ENCODE measurements at places on chromosomes 7 and 10.

DNA sequence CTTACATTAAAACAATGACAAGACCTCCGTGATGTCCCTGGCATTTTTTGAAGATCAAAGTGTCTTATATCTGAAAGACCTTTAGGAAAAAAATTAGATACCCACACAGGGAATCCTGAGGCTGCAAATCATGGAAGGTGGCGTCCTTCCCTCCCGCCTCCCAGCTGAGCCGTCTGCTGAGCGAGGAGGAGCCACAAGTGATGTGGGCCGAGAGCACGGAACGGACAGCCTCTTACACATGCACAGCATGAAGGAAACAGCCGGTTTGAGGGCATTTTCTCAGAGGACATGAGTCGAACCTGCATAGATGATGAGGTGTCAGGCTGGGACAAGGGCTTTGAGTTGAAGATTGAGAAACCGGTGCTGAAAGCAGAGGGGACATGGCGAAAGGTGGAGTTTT lies 163.3 kb downstream of the ADARB2 start:
- no peak for DNase-seq

GRCh38 chr10:63064706-63065105 lies 68.4 kb upstream of the NRBF2 start:
- DNase-seq = no peak

DNA sequence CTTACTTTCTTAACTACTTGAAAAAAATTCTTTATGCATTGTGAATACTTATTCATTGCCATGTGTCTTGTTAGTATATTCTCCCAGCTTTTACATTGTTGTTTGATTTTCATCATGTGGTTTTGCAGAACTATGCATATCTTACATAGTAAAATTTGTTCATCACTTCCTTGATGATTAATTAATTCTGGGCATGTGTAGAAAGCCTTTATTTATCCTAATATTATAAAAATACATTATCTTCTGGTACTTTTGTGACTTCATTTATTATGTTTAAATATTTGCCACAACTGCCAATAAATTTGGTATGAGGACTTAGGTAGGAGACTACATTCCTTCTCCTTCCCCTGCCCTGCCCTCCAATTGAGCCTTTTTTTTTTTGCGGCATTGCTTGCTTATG lies 166.0 kb upstream of the ZNF32 start:
- DNase-seq = no peak

GRCh38 chr10:26217396-26218086 lies 967 bp downstream of the GAD2 start:
- DNase-seq = no peak

DNA sequence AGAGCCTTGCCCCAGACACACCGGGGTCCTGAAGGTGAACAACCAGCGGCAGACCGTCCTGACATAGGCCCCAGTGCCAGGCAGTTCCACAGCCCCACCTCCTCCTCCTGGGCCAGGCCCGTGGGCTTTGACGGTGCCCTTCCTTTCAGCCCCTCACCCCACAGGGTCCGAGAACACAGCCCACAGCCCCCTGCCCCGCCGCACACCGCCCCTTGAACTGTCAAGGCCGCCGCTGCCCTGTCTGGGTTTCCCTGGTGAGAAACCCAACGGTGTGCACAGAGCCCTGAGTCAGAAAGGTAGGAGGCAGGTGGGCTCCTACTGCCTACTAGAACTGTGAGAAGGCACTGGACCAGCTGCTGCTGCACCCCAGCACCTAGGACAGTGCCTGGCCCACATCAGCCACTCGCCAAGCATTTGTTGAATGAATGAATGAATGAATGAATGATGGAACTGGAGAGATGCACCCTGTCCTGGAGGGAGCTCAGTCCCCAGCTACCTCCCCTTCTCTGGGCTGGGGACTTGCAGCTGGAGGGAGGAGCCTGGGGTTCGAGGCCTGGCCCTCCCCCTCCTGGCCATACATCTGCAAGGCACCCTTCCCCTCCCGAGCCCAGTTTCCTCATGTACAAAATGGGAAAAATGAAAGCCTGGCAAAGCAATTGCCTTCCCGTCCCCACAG lies 117.9 kb downstream of the SLIT1 start:
- DNase-seq = no peak

DNA sequence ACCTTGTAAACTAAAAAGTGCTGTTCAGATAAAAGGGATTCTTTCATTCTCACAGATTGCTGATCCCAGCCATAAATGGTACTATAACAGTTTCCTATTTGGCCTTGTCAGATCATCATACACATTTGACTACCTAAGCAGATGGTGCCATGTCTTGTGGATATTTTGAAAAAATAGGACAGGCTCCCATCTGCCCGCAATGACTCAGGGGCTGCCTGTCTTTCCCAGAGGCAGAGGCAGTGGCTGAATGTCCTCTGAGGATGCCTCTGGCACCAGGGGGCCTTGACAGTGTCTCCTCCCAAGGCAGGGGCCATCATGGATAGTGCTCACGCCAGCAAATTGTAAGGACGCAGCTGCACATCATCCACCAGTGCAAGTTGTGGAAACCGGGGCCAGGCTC lies 323.0 kb upstream of the PODXL start:
- DNase-seq = no peak

- DNase-seq = no peak
These were observed 13.3 kb downstream of the FAM107B start for GRCh38 chr10:14761372-14761771.

DNA sequence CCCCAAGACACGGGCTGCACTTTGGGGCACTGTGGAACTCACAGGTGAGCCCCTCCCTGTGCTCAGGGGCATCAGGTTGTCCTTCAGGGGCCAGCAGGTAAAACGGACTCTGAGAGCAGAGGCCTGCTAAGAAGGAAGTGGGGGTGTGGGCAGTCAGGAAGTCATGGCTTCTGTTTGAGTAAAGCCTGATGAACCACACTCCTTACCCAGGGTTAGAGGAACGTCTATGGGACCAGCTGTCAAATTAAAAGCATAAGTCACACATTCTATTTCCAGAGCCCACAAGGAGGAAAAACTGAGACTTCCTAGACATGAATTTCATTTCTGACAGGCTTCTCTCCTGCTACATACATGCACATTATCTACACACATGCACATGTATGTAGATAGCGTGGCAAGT lies 616.4 kb downstream of the SDK1 start:
- no peak for DNase-seq

GRCh38 chr10:120818301-120818700 lies 32.9 kb upstream of the WDR11 start:
- DNase-seq = no peak

DNA sequence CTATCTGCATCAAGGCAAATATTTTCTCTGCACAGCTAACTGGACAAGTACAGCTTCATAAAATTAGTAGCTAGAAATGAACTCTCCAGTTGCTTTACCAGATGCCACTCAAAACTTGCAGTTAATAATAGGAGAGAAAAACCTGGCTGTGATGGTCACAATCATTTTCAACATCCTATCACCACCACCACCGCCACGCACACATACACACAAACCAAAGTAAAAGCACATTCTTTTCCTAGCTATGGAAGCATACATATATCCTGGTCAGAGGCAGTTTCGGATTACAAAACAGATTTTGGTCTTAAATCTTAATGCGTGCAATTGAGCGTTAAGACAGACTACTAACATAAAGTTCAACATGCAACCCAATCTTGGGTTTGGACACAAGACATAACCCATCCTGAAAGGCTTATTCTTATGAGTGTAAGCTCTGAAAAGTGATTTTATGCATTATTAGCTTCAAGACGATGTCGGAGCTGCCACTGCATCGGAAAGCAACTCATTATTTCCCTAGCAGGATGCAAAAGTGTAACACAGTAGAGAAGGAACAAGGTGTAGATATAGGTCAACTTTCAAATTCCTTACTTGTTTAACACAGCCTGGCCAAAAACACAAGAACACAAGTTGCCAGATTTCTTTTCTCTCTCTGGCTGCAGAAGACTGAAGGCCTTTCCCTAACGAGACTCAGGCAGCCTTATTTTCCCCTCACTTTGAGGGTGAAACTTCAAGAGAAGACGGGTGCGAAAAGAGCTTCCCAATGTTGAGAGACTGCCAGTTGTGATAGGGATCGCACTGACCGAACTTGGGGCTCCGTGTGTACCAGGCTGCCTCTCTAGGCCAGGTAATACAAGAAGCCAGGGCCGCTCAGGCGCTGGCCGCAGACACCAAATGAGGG lies 1.2 kb downstream of the CACUL1 start:
- DNase-seq = no peak
